ENCODE measurements at places on chromosomes 4 and X.

DNA sequence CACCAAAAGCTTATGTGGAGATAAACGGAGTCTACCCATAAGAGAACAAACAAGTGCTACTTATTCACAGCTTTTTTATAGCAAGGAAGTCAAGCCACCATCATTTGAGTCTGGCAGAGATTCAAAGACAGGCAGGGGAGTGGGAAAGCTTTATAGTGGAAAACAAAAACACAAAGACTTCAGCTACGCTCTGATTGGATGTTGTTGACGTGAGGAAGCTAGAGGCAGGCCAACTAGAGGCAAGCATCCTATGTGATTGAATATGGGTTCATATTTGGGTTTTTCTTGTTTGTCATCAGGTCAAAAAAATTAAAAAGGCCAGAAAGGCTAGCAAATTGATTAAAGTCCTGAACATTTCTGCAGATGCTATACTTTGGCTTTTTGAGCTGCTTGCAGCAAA, 719 bp upstream of the TCEAL4 start:
- no peak for DNase-seq

DNA sequence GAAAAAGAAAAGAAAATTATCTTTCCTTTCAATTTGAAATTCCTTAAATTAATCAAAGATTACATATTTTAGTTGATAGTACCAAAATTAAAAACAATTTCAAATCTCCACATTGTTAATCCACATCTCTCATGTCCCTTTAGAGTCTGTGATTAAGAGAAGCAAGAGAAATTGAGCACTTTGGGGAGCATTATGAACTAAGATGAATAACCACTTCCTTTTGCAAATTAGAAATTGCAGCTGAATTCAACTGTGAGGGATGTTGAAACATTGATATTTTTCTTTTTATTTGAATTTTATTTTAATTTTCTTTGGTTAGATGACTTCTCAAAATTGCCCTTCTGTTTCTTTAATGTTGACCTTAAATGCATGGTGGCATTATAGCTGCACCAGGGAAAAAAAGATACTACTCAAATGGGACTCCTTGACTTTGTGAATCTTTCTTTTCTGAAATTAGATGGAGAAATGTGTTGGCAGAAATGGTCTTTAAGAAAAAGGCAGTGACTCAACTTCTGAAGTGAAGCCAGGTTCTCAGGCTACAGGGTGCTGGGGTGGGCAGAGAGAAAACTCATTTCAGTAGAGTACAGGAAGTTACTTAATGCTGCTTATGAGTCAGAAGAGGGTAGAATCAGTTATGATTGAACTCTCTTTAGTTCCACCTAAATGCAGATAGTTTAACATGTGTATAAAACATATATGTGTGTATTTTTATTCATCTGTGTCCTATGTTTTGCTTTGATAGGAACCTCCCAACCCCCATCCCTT, 92.0 kb upstream of the TNIP3 start:
- DNase-seq = peak; percentile 84

DNA sequence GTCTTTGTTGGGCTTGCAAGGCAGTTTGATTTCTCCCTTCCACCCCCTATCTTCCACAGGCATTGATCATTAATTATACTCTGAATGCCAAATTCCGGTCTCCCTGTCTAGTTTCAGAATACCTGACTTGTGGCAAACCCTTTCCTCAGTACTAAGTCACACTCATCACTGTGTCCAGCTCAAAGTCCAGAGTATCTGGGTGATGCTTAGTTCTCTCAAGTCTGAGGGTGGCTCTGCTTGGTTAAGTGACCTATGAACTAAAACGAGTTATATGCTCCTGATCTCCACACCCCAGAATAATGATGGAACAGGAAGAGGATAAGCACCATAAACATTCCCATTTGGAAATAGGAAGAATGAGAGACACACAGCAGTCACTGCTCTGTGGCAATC, 6.5 kb downstream of the SMIM9 start:
- no peak for DNase-seq

GRCh38 chr4:36677112-36677511, 395.7 kb downstream of the DTHD1 start:
- DNase-seq = no peak

DNA sequence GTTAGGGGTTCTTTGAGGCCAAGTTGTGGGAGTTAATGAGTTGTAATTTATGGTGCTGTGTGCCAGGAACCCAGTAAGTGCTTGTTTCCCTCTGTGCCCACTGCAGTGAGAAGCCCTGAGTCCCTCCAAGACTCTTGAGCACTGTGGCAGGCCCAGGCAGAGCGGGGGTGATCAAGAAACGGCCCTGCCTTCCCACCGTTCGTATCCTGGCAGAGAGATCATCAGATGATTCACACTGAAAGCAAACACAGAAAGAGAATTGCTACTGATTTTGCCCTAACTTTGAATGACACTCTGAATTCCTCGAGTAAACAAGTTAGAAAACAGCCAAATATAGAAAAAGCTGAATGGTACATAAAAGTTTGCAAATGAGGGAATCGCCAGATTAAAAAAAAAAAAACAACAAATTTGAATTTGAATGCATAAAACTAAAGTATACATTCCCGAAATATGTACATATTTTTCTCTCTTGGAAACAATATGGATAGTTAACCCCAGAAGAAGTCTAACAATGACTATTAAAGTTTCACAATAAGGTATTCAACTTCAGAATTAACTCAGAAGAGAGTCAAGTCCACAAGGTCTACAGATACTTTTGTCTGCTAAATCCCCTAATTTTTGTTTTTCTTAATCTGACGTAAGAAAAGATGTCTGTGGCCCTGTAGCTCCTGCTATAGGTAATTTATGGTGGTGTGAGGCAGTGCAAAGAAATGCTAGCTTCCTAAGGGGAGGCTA, 71.8 kb downstream of the AFAP1 start:
- no peak for DNase-seq

DNA sequence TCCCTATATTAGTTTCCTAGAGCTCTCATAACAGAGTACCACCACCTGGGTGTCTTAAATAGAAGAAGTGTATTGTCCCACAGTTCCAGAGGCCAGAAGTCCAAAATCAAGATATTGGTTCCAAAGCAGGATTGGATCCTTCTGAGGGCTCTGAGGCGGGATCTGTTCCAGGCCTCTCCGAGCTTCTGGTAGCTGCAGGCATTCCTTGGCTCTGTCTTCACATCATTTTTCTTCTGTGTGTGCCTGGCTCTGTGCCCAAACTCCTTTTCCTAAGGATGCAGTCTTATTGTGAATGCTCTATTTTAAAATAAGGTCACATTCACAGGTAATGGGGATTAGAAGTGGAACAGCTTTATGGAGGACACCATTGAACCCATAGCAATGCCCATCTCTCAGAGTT, 253.7 kb upstream of the TAPT1 start:
- DNase-seq = no peak

- peak; percentile 54 for DNase-seq
These were observed 73.5 kb upstream of the CAMK2D start for GRCh38 chr4:113835005-113835404.

- DNase-seq = no peak
These were observed 434.2 kb downstream of the PPARGC1A start for GRCh38 chr4:23455456-23456158.

GRCh38 chr4:7334521-7335275, 100.0 kb downstream of the PSAPL1 start:
- no peak for DNase-seq

DNA sequence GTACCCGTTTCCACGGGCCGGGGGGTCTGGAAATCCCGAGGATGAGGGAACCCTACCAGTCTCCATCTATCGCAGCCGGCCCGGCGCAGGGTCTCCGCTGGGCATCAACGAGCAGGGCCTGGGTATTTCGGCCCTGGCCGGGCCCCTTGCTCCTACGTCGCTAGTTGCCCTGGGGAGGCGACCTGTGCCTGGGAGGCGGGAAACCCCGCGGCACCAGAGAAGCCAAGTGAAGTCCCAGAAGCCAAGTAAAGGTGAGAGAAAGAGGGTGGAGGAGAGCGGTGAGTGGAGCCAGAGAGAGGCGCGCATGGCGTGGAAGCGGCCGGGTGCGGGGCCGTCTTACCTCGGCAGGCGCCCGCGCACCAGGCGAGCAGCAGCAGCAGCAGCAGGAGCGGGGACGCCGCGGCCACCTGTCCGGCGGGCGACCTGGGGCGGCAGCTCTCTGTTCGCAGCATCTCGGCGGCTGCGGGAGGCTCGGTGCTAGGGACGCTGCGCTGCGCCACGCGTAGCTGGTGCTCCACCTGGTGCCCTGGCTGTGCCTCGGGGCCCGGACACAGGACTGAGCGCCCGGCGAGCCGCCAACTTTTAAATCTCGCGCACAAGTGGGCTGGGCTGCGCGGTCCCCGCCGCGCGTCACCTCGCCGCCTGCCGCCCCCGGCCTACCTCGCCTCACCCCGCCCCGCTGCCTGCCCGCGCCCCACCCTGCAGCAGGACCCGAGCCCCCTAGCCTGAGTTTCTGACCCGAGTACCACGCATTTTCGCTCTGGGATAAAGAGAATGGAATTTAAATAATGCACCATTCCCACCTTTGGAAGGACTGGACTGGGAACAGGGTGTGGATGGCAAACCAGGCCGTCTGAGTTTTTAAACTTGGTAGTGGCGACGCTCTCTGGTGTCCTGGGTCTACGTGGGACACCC, at the start of gene NMU:
Gene NMU (minus strand): TSS at position 558 of the 915 bp plus-strand sequence. CDS start 106 bp downstream, at position 452.
- no peak for DNase-seq

- no peak for DNase-seq
These were observed 110.8 kb upstream of the AFF2 start for GRCh38 chrX:148389629-148390028.

GRCh38 chrX:18288716-18289115, 65.8 kb downstream of the SCML2 start:
- DNase-seq = no peak

GRCh38 chr4:54274795-54275665, 45.9 kb downstream of the PDGFRA start:
- DNase-seq = no peak

DNA sequence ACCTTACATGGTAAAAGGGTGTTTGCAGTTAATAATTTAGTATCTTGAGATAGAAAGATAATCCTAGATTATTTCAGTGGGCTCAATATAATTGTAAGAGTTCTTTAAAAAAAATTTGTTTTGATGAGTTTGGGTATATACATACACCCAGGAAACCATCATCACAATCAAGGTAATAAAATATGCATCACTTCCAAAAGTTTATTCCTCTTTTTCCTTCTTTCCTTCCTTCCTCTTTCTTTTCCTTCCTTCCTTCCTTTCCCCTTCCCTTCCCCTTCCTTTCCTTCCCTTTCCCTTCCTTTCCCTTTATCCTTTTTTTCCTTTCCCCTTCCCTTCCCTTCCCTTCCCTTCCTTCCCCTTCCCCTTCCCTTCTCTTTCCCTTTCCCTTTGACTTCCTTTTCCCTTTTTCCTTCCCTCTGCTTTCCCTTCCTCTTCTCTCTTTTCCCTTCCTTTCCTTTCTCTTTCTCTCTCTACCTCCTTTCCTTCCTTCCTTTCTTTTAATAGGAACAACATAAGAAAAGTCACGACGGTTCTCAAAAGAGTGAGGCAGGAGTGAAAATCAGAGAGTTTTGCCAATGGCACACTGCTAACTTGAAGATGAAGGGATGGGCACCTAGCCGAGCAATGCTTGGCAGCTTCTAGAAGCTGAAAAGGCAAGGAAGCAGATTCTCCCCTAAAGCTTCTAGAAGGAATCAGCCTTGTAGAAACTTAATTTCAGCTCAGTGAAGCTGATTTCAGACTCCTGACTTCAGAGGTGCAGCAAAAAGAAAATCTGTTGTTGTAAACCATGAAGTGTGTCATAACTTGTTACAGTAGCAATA, 2050.2 kb upstream of the AGA start:
- no peak for DNase-seq

- DNase-seq = no peak
These were observed 46.8 kb upstream of the NDST3 start for GRCh38 chr4:117987464-117987863.

DNA sequence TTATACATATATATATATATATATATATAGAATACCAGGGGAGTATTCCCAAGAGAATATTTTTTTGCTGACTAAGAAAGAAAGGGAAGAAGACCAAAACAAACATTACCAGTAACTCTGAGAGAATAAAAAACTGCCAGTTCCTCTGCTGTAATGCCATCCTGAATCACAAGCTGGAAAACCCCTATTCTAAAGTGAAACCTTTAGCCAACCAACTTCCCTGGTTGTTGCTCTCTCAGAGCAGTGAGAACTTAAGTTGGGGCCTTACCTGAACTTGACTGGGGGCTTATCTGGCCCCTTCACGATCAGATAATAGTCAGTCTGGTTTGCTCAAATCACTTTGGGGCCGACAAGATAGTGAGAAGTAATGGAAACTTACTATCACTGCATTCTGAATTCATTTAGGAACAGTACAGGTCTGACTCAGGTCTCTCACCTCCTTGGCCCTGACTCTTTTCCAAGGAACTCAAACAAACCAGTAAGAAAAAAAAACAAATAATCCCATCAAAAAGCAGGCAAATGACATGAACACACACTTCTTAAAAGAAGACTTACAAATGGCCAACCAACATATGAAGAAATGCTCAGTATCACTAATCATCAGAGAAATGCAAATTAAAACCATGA, 62.5 kb downstream of the CD40LG start:
- DNase-seq = no peak

GRCh38 chr4:68079928-68080327, 49.7 kb downstream of the TMPRSS11F start:
- no peak for DNase-seq

GRCh38 chr4:2763511-2763967, 7.4 kb upstream of the TNIP2 start:
- DNase-seq = no peak

DNA sequence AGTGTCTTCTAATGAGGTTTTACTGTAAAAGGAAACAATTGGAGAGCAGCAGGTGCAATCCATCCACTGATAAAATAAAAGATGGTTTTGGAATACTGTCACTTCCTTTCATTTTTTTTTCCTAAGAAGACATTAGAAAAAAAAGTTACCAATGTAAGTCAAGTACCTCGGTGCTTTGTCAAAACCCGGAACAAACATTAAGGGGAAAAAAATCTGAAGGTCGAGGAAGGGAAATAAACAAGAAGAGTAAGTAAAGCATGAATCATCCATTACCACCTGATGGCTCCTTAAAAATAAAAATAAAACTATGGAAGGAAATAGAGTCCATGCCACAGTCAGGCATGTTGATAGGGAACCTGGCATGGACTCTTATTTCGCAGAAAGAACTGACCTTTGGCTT, 15.3 kb upstream of the XPNPEP2 start:
- DNase-seq = no peak

All from non-pigmented ciliary epithelial cell (primary cell).